Stimulated activated CD4-positive, alpha-beta T cell treated with anti-CD3 and anti-CD28 coated beads, Interleukin-4, amount 100 ng/mL, for 4 hours (primary cell): ENCODE measurements at places on chromosomes 6 and 20.

DNA sequence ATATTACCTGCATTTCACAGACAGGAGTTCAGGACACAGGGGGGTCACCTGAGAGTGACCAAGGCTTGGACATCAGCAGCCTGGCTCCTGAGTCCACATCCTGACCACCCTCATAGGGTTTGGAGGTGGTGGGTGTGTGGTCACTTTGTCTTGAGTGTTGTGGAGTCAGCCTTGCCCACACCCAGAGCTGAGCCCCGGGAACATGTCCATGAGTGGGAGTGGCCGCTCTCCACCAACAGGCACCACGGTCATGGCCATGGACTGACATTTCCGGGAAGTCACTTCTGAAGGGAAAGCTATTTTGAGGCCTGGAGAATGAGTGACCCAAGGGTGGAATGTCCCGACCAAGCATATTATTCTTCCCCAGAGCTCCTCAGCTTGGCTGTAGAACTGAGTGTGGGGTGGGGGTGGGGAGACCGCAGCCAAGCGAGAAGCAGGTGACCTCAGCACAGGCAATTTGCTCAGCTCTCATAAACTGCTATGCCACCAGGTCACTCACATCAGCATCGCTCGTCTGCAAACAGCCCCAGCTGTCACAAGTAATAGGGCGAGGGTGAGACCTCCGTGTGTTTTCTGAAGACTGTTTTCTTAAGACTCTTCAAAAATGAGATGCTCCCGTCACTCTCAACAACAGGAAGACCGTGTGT is 348.6 kb upstream of the CDH4 start:
- no peak for DNase-seq

- no peak for DNase-seq
These were observed 152.9 kb downstream of the SOD2 start for GRCh38 chr6:159540152-159540551.

DNA sequence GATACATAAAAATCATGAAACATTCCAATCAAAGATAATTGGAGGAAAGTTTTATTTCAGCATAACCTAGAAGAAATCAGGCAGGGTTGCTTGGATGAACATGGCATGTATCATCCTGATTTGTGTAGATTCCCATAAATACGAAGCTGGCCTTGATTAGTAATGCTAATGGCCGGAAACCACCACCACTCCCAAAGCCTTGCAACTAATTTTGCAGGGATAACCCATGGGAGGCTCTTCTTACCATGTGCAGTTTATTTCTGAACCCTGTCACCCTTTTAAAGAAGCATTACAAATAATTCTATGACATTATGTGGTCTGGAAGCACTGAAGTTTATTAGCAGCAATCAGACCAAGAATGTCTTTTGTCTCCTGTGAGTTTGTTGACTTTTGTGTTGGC is 80.8 kb downstream of the AIG1 start:
- no peak for DNase-seq

DNA sequence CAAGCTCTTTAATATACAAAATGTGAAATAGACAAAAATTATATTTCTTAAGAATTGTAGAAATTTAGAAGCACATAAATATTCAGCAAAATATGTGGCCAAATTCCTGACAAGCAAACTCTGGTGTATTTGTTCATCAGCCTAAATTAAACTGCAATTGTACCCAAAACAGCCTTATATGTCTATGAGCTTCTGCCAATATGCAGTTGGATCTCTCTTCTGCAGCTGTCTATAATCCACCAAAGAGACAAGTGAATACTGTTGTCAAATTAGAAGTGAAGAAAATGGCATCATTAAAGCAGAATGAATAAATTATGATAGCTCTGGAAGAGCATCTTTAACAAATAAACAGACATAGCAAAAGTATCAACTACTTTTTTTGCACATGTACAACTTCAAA is 755.7 kb downstream of the GRIK2 start:
- no peak for DNase-seq

DNA sequence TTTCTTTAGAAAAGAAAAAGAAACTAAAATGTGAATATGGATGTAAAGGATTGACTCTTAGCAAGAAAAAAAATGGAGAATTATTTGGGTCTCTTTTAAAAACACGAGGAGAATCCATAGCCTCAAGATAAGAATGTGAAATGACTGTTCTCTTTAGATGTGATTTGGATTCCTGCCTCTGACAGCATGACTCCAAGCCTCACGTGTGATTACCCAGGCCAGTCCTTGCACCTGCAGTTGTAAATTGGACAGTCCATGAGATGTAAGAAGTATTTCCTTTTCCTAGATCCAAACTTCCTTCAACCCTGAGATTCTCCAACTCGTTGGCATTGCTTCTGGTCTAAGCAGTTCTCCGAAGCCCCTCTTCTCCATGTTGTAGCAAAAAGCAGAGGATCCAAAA is 31.9 kb downstream of the SLC2A12 start:
- no peak for DNase-seq

- no peak for DNase-seq
These were observed 5.3 kb upstream of the SERPINB6 start for GRCh38 chr6:2976571-2977085.

GRCh38 chr6:136608991-136609390 is 58.8 kb upstream of the MAP7 start:
- DNase-seq: no peak

- no peak for DNase-seq
These were observed 238.2 kb downstream of the SOX4 start for GRCh38 chr6:21831521-21832291.

DNA sequence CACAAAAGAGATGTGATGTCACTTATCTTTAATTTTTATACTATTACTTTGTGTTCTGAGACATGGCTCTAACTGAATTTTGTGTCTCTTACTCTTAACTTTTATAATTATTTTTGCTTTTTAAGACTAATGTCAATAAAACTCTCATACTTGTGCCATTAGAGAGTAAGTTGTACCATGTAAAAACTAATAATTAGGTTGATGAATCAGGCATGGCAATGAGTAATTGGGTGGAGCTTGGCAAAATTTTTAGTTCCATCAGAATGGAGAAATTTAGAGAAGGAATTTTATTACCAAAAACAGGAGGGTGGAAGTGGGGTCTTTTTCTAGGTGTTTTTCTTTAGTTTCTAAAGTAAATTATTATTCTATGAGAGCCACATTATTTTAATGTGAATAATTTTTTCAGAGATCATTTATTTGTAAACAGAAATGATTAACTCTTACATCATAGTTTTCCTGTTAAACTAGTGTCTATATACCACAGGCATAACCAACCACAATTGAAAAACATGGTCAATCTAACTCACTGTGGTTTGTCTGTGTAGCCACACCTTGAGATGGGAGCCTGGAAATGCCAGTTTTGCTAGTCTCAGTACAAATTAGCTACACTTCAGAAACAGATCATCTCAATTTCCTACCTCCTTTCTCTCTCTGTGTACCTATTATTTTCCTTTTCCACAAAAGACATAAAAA is 51.8 kb downstream of the ELOVL4 start:
- no peak for DNase-seq

- DNase-seq: no peak
These were observed 13.3 kb downstream of the FRK start for GRCh38 chr6:116047173-116047933.

DNA sequence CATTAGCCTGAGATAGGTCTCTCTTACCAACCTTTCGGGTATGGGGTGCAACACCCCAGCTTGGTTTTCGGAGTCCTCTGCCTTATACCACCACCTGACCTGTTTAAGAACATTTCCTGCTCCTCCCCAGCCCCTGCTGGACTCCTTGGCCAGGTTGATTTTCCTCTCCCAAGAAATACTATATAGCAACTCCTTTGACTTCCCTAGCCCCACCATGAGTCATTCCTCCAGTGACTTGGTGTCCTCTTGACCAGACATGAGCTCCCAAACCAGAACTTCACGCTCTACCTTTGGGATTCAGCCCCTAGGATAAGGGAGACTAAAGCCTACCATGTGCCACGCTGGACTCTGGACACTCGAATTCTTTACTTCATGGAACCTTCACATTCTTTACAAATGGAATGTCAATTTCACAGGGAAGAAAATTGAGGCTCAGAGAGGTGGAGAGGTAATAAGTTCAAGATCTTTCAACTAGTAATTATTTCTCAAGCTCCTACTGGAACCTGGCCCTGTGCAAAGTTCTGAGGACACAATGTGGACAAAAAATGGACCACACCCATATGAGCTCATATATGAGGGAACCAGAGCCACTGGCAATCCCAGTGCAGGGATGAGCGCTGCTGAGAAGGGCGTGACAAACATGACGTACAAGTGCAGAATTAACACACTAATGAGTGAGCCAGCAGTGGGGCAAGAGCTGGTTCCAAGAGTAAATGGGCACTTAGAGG is 48.2 kb downstream of the SIRPA start:
- no peak for DNase-seq

GRCh38 chr6:155271145-155271544 is 7.3 kb downstream of the CLDN20 start:
- no peak for DNase-seq

GRCh38 chr20:32639284-32639683 is 34.5 kb downstream of the C20orf203 start:
- DNase-seq: no peak

GRCh38 chr6:134956032-134956431 is 6.1 kb upstream of the ALDH8A1 start:
- DNase-seq: no peak

DNA sequence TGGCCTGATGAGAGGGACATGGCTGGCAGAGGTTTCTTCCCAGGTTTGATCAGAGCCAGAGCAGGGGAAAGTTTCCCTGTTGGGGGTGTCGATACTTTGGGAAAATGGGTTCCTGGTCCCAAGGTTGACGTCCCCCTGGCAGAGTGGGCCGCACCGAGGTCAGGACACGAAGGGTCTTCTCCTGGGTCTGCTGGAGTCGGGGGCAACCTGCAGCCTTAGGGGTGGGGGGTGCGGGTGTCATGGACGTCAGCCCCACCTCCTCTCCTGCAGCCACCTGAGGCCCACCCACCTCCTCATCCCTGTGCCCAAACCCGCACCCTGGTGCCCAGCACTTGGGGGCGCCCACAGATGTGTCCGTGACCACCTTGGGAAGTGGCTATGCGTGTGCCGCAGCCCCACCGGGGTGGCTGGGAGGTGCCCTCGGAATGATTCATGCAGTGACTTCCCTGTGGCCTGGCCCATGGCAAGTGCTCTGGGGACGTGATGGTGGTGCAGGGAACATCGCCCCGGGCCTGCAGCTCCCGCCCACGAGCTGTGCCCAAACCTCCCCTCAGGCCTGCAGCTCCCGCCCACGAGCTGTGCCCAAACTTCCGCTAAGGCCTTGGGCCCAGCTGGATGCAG is 64.9 kb downstream of the YTHDF1 start:
- DNase-seq: no peak

DNA sequence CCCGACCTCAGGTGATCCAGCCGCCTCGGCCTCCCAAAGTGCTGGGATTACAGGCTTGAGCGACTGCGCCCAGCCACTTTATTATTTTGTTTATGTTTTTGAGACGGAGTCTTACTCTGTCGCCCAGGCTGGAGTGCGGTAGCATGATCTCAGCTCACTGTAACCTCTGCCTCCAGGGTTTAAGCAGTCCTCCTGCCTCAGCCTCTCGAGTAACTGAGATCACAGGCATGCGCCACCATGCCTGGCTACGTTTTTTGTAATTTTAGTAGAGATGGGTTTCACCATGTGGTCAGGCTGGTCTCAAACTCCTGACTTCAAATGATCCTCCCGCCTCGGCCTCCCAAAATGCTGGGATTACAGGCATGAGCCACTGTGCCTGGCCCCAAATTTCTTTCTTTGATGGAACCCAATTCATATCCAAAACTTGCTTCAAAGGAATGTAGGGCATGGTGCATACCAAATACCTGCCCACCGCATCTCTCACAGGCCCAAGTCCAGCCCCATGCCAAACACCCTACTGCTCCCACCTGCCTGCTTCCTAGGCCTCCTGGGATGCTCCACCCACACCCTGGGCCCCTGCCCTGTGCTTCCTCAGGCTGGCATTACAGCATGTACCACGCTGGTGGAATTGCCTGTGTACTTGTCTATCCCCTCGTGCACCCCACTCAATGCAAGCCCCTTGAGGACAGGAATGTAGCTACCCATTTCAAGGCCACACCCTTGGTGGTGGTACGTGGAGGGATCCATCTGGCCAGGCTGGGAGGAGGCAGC is 4.9 kb upstream of the HMGA1 start:
- no peak for DNase-seq

- DNase-seq: no peak
These were observed 785.2 kb upstream of the FLRT3 start for GRCh38 chr20:15122613-15123012.
